AG20443 (cell line): ENCODE measurements at places on chromosomes 6 and 20.

DNA sequence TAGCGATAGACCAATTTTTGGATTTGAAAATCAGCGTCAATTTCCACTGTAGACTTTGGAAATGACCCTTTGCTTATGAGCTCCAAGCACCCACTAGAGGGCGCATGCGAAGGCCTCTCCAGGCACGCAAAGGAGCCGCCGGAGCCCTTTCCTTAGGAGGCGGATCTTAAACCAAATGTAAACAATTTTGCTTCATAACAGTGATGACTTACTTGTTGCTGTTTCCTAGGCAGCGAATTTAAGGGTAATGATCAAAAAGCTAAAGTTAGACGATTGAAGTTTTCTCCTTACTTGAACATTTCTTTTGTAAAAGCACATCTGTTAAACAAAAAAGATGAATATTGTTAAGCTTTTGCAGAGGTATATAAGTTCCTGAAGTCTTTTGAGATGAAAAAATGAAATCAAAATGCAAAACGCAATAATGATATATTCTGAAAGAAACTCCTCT is 29.2 kb upstream of the EXOC2 start:
- DNase-seq, result peak; percentile 89

GRCh38 chr6:131910956-131911355 is 40.2 kb downstream of the CCN2 start:
- DNase-seq, result no peak

GRCh38 chr20:63574156-63574828 is at the start of gene HELZ2:
Gene HELZ2, minus strand, starts transcription at chr20:63574239. Its CDS starts 1,854 bp downstream, at chr20:63572385.
- DNase-seq, result peak; percentile 94

- no peak for DNase-seq
Measured at GRCh38 chr20:63980317-63980805, 571 bp upstream of the PRPF6 start.

- no peak for DNase-seq
Measured at GRCh38 chr20:17624070-17624469, 54.2 kb downstream of the DSTN start.

GRCh38 chr6:15608396-15608795 is 54.4 kb downstream of the DTNBP1 start:
- DNase-seq, result peak; percentile 90

GRCh38 chr20:17662333-17663039 is 19.6 kb downstream of the RRBP1 start:
- DNase-seq, result peak; percentile 88

DNA sequence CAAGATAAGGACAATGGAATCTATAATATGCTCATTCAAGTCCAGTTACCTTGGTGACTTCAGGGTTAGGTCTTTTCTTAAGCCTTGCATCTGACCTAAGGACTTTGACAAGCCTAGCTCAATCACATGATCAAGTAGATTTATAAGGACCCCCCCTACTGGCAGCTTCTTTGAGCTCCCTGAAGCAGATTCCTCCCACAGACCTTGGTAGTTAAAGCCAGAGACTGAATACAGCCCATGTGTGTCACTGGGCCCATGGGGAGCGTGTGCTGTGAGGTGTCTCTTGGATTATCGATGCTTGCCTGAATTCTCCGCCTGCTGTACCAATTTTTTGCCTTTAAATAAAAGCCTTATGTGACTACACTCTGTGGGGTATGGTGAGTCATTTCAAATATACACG is 372.7 kb upstream of the RGS17 start:
- no peak for DNase-seq

DNA sequence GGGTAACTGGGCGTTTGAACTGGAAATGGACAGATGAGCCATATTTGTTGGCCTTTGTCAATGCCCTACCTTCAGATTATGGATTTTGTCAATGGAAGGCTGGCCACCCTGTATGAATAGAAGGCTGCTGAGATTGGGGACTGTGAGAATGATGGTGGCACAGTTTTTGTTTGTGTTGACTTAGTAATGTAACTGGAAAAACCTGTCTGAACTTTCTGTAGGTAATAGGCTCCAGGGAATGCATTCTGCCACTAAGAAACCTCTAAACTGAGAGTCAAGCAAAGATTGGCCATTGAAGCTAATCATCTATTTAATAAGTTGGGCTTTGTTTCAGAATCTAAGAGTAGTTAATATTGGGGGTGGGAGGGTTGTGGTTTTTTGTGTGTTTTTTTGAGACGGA is 97.5 kb downstream of the FOXO3 start:
- DNase-seq, result no peak

- no peak for DNase-seq
Measured at GRCh38 chr6:89258912-89259311, 41.8 kb upstream of the GABRR1 start.
